Left ventricle myocardium inferior (tissue), 1 donor: ENCODE measurements at places on chromosomes 12 and 14. TPM values are rescaled to one million over a fixed set of nuclear protein-coding genes. Genes with fewer than 3 reads are reported as not detected.
A peak's percentile ranks its signal among the peaks of the same experiment; 100 is the strongest.

- no peak for DNase-seq
Observed at GRCh38 chr14:50922803-50923202, 21.5 kb downstream of the PYGL start.

- DNase-seq = peak; percentile 62
Observed at GRCh38 chr12:123085730-123086487, 65.0 kb downstream of the PITPNM2 start.

DNA sequence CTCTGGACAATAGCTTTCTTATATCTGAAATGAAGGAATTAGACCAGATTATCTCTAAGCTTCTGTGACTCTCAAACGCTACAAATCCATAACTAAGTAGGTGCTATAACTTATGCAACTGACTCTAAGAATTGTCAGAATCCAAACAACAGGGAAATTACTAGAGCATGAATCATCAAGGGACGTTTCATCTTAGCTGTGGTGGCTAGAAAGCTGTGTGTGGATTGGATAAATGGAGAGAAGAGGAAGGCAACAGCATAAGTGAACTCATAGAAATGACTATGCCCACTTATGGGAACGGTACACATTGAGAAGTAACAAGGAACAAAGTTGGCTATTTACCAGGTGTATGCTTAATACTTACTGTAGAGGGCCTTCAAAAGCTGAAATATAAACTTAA is 96.0 kb upstream of the NEDD1 start:
- DNase-seq = no peak

DNA sequence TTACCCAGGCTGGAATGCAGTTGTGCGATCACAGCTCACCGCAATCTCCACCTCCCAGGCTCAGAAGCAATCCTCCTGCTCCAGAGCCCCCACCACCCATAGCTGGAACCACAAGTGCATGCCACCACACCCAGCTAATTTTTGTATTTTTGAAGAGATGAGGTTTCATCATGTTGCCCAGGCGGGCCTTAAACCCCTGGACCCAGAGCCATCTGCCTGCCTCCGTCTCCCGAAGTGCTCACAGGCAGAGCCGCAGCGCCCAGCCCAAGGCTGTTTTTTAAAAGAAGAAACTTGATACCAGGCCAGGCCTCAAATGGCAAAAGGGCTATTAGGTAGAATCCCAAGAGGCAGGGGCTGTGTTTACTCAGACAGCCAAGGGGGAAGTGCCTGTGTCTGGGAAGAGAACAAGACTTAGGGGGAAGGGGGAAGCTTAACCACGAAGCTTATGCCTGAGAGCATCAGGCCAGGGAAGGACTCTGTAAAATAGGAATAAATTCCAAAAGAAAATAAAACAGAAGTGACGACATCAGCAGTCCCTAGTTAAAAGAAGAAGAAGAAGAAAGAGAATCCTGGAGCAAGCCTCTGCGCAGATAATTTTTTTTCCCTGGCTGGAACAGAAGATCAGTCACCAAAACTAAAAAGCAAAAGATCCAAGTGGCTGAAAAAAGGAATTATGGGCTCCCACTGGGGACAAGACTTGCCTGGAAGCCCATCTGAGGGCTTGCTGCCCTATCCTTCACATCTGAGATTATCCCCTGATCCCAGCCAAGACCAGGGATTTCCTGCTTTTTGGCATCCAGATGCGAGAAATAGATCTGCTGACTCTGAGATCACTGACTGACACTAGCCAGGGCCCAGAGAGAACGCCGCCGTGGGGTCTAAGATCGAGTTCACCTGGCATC is 170.5 kb downstream of the NDUFA12 start:
- DNase-seq = no peak

GRCh38 chr12:120639771-120640721 is at the start of gene CABP1:
TSS of gene CABP1 (plus strand) at chr12:120640626. CDS start at chr12:120640686, 60 bp downstream.
- DNase-seq = no peak

GRCh38 chr14:73295198-73295796 is 58.0 kb downstream of the PAPLN start:
- DNase-seq = no peak

GRCh38 chr12:104567832-104568486 is 111.2 kb downstream of the CHST11 start:
- DNase-seq = no peak

DNA sequence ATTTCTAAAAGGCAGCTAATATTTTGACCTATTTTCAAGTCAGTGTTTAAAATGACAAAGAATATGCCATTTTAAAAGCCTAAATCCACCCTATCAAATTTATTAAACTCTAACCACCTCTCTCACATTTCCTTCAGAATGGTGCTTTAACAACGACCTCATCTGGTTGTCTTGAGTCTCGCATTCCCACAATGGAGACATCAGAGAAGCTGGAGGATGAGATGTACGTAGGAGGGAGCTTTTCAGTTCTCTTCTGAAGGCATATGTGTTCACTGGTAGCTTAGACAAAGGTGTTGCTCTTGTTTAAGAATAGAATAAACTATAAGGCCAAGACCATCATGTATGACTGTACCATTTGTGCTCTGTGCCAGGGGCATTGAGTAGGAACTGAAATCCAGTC is 82.9 kb downstream of the BCL2L14 start:
- no peak for DNase-seq

DNA sequence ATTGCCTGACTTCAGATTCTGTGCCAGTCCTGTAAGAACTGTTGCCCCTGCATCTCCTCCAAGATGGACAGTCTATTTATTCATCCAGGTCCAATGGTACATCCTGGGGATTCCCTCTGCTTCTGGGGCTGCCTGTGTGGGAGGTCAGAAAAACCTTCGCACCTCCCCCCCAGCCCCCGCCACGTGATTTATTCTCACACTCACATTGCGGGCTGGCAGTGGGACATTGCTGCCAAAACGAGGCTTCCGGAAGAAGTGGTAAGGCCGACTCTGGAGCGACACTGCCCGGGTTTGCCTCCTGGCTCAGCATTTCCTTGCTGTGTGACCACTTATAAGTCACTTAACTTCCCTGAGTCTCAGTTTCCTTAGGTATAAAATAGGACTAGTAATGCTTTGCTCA is 5.9 kb upstream of the RTL1 start:
- no peak for DNase-seq

DNA sequence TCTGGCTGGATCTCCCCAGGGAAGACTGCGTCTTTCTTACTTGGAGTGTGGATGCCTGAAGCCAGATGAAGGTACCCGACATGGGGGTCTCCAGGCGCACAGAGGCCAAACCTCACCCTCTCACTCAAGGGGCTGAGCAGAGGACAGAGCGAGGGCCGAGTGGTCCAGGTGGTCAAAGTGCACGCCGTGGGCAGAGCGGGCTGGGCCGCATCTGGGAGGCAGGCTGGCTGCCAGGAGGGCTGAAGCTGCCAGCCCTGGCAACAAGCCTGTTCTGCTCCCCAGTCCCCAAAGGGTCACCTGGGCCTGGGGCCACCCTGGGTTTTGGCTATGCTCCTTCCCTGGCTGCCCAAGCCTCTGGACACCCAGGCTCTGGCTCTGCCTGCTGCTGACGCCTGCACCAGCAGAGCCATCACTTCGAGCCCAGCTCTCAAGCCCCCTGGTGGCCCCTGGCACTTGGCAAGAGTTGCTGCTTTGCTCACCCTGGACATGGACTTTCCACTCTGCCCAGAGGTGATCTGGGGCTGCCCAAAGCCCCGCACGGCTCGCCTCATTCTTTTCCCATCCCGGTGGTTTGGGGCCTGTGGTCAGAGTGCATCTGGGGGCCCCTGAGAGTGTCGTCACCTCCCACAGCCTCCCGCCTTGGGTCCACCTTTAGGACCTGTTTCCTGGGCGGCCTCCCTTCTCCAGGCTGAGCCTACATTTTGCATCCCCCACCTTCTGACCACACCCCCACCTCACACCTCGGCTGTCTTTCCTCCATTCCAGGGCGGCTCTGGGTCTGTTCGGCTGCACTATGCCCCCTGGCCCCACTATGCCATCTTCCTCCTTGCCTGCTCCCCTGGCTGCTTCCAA is 2.8 kb downstream of the ADSS1 start:
- DNase-seq = no peak

DNA sequence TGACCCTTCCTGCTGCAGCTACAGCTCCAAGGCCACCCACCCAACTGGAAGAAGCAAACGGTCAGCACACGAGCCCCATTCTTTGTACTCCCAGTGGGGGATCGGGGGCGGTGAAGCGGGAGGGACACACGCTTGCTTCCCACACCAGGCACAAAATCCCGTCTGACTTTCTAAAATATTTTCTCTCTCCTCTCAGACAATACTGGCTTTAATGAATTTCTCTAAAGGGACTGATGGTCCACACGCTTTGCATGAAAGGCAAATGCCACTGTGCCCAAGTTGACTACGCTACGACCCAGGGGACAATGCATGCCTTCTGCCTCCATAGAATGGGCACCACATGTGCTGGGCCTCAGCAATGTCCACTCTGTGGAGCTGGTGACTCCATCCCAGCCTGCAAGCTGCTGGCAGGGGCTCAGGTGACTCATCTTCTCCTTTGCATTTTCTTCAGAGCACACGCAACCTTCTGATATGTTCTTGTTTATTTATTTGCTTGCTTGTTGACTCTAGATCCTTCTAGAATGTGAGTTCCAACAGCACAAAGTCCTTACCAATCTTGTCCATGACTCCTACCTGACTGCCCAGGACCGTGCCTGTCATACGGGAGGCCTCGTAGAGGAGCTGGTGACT is 15.6 kb downstream of the SYNE3 start:
- peak; percentile 53 for DNase-seq

- no peak for DNase-seq
Observed at GRCh38 chr14:80602946-80603345, 338.6 kb downstream of the CEP128 start.

DNA sequence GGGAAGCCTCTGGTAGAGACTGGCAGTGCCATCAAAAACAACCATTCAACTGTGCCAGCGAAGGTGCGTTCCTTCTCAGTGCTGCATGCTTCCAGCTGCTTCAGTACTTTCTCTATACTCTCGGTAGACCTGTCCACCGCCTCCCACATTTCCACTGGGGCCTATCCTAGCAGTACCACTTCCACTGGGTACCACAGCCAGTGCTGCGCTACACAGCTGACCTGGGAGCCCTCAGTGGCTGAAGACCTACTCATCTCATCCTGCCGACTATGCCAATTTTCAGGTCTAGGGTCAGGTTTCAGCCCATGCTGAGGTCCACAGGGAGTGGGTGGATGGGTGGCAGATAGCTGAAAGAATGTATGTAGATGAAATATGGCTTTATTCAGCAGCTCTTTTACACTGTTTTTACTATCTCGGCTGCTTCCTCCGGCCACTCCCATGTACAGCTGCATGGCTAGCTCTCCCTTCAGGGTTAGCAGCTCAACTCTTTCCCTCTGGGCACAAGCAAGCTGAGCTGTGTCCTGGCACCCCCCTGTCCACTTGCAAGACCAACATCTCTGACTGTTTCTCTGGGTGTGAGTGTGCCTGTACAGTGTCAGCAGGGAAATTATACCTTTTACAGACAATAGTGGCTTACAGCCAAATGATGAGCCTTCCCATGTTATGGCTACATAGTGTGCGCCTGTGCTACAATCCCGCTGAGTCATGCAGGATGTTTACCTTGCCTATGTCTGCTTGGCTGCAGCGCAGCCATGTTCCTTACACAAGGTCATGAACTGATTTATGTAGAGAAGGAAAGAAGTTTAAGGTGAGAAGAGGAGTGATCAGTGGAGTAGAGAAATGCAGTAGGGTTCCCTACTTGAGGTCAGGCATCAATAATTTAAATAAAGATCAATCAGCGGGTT is 125.7 kb upstream of the DDHD1 start:
- DNase-seq = no peak

GRCh38 chr12:13203034-13203922 is 6.8 kb downstream of the EMP1 start:
- DNase-seq = peak; percentile 62

DNA sequence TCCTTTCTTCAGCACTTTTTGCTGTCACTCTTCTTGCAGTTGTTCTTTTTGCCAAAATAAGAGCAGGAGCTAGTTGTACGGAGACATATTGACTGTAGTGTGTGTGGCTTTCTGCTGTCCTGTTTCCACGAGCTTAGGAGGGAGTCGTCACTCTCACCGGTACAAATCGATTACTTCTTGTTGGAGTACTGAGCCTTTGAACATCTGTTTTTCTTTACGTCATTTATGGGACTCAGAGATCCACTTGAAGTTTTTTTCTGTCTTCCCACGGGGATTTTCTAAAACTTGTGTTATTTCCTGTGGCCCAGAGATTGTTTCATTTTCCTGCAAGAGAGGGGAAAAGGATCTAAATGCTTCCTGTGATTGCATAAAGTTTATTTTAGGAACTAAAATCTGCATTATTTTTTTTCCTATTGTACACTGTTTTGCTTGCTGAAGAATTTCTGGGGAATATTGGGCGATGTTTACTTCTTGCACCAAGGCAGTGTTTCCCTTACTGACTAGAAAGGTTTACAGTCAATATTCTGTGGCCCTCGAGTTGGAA is 199.8 kb upstream of the ARHGAP5 start:
- no peak for DNase-seq

- DNase-seq = no peak
Observed at GRCh38 chr12:6215120-6215807, 15.1 kb downstream of the CD9 start.

DNA sequence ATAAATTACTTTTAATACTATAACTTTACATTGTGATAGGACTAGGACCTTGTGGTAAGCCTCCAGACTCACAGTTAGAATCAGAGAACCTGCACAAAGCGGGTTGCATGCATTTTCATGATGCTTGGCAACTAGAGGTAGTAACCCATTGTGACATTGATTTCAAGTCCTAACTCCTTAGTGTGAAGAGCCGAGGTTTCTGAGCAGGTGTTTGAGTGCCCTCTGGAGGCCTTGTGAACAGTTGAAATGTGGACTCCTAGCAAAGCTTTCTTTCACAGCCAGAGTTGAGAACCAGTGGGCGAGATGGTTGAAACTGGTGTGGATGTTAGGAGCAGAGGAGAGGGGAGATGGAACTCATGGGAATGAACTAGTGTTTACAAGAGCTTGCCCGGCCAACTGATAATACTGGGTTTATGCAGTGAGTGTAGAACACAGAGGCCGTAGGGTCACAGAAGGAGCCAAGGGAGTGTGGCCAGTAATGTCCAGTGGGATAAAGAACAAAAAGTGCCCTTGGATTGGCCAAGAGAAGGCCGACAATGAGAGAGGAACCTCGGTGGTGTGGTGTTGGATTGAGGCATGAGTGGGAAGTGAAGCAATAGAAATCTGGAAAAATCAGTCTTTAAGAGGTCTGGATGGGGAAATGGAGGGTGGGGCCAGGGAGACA is 10.9 kb downstream of the ZNF664 start:
- DNase-seq = no peak

- no peak for DNase-seq
Observed at GRCh38 chr14:106460916-106461315, 934.5 kb downstream of the TMEM121 start.

- no peak for DNase-seq
Observed at GRCh38 chr12:51906430-51907082, 748 bp upstream of the ACVRL1 start.

GRCh38 chr14:71362920-71363584 is 455.8 kb downstream of the PCNX1 start:
- DNase-seq = no peak

- DNase-seq = peak; percentile 43
Observed at GRCh38 chr12:113056631-113057488, at the start of gene DTX1. TSS of gene DTX1 (plus strand) at chr12:113056730. CDS start at chr12:113058193, 1,463 bp downstream.

GRCh38 chr12:1587927-1588574 is 6.3 kb downstream of the FBXL14 start:
- no peak for DNase-seq

The KLRD1 gene
- 1.4 TPM for total RNA-seq

The GLI1 gene
- total RNA-seq = 0.93 TPM

The NFE2 gene
- total RNA-seq = 0.71 TPM

The TMEM132D gene
- total RNA-seq = not detected

The RD3L gene
- total RNA-seq = 30.7 TPM

The TPH2 gene
- not detected for total RNA-seq

The GALNT8 gene
- 1.5 TPM for total RNA-seq
